ENCODE measurements at places on chromosomes 3 and 15.

DNA sequence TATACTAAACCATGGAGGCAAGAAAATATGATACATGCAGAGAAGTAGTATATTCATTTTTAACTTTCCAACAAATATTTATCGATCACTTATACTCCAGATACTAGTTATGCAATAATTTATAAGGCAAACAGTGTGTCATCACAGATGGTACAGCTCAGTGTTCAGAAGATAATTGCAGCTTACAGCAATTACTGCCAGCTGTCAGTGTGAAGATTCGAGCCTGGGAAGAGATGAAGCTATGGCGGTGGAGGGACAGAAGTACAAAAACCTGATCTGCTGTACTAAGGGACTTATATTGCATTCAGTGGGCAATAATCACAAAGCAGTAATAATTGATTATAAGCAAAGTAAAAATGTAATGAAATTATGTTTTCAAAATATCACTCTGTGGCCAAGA, 170.6 kb upstream of the EPHA3 start:
- DNase-seq, result no peak

DNA sequence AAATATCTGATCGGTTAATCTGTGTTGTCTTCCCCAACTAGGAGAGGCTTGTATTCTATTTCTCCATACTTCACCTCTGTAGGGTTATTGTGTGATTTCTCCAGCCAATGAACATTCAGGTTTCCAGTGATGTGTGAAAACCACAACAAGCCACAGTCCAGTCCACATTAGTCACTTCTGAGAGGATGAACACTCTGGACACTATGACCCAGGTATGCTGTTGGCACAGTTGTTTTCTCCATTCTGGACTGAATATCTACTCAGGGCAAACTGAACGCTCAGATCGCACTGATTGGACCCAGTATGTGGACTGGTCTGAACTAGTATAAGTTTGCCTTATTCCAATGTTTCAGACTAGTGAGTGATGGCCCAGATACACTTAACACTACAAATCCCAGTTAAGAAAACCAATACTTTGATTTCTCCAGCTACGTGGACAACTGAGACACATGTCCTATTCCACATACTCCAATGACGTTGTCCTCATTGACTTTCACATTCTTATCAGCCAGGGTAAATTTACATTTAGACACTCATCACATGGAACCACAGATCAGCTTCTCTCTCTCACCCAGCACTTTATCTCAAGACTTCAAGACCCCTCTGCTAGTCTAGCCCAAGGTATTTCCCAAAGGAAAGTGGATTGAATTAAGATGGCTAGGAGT, 587.4 kb upstream of the SGO1 start:
- DNase-seq, result no peak

- DNase-seq, result no peak
These were observed 72.3 kb downstream of the SLC12A8 start for GRCh38 chr3:125140011-125140817.

- DNase-seq, result no peak
These were observed 1.1 kb upstream of the EIF2B5 start for GRCh38 chr3:184133840-184134745.

- no peak for DNase-seq
These were observed 488.7 kb downstream of the RSL24D1 start for GRCh38 chr15:54707805-54708752.

Data from T-helper 17 cell (primary cell).